ENCODE measurements at places on chromosomes 2 and 18.

- no peak for DNase-seq
These were observed 13.7 kb downstream of the COL5A2 start for GRCh38 chr2:189165656-189166380.

- no peak for DNase-seq
These were observed 22.3 kb downstream of the SEMA4F start for GRCh38 chr2:74676331-74676730.

DNA sequence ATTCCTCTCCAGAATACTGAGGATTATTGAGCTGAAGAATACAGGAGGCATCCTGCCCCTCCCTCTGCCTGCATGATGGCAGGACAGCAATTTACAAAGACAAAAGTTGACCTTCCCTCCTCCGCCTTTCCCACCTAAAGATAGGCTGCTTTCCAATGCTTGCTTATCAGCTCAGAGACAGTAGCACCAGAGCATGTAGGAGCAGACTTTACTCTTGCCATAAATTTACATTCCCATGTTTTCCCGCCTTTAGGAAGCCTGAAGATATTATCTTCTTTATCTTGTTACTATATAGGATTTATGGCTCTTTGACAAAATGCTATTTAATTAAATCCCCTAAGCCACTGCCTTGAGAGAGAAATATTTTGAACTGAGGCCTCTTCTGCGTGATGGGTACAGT is 135.6 kb upstream of the HNMT start:
- no peak for DNase-seq

DNA sequence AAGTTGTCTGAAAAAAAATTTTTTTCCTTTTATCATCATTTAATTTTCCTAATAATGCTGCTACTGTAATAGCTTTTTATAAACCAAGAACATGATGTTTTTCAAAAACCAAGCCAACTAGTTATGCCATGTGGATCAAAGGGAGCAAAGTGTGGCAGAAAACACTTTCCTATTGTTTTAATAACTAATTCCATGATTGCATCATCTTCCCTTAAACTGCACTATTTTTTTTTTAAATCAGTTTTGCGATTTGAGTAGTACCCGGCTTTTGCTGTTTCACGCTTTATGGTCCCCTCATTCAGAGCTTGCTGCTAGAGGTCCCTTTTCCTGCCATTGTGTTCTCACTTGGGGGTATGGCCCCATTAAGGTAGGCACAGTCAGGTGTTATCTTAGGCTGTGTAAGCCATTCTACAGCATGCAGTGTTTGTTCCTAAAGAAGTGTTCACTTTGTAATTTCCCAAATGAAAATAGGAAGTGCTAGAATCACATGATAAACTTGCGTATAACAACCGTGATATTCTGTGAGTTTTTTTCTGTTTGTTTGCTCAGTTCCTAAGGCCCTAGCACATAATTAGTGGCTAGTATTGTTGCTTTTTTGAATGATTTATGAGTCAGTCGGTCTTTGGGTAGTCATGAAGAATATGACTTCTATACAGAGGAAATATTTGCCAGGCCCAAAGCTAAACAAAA is 225.8 kb downstream of the PTGR3 start:
- DNase-seq: no peak

DNA sequence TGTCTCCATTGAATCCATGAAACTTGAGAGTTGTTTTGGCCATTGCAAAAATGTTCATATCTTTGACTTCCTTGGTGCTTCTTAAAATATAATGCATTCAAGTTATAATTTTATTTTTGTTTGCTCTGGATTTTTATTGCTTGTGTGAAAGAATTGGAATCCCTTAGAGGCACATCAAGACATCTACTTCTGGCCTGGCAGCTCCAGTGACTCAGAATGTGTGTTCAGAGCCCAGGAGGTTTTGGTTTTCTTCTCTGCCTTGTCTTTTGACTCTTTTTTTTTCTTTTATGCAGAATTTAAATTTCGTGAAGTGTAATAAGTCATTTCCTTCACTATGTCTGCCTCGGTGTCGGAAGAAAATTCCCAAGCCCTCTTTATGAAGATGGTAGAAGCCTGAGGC is 180.2 kb downstream of the LTBP1 start:
- no peak for DNase-seq

DNA sequence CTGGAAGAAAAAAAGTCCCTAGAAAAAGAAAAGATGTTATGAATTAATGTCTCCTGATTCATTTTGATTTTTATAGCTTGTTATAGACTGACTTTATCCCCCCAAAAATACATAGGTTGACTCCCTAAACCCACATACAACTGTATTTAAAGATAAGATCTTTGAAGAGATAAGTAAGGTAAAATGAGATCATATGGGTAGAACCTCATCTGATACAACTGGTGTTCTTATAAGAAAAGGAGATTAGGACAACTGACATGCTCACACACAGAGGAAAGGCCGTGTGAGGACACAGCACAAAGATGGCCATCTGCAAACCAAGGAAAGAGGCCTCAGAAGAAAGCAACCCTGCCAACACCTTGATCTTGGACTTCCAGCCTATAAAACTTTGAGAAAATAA is 117.5 kb downstream of the CD226 start:
- DNase-seq: no peak

DNA sequence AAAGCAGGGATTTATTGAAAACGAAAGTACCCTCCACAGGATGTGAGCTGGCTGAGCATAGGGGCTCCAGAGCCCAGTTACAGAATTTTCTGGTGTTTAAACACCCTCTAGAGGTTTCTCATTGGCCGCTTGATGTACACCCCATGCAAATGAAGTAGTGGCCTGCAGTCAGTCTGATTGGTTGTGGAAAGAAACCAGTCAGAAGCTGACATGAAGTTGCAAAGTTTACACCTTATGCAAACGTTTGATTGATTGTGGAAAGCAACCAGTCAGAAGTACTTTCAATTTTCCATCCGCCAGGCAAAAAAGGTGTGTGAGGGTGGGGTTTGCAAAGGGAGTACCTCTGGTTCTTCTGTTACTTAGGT is 62.3 kb downstream of the VWA3B start:
- DNase-seq: no peak

- no peak for DNase-seq
These were observed 32.2 kb downstream of the USP34 start for GRCh38 chr2:61438670-61439069.

DNA sequence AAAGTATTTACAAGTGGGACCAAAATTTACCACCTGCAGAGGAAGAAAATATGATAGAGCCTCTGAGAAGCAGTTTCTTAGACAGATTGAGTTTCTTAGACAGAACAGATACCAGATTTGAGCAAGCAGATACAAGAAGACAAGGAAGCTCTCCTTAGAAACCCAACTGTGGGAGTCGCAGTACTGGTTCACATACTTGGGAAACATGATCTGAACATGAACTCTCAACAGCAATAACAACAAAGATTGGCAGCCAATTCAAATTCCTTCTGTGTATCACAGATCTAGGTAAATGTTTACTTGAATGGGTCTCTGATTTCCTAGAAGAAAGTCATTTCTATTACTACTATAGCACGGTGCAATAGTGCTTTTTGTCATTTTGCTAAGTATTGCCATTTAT is 82.1 kb downstream of the OLA1 start:
- no peak for DNase-seq

DNA sequence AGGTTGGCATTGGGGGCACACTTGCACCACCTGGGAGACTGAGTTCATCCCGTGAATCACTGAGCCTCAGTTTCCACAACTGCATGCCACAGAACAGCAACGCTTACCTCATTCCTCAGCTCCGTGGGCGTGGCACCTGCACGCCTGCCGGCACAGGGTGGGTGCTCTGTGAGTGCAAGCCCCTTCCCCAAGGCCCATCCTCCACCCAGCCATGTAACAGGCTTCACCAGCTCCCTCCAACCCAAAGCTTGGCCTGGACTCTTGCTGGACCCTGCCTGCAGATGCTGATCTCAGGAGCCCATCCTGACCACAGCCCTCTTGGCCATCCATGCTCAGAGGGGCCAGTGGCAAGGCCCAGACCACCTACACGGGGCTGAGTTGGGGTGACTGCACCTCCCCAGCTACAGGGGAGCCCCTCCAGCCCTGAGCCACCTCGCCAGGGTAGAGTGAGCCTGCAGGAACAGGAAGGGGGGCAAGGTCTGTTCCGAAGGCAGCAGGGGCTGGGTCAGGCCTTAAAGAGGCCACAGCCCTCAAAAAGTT is 1.8 kb downstream of the PRLH start:
- DNase-seq: no peak

DNA sequence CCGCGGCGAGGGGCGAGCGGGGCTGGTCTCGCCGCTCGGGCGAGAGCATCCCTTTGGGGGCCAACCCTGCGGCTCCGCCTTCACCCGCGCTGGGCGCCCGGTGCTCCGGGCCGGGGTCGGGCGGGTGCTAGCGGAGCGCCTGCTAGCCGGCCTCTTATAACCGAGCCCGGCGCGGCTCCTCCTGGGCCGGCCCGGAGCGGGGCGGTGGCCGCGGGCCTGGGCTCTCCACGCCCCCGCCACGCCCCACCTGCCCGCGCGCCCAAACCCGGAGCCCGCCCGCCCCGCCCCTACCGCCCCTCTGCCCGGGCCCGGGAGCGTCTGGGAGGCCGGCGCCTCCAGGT is at the start of gene FOXI3:
FOXI3 (minus strand) TSS at position 129 of the 341 bp plus-strand sequence. CDS start 158 bp downstream, outside the sequence.
- no peak for DNase-seq

DNA sequence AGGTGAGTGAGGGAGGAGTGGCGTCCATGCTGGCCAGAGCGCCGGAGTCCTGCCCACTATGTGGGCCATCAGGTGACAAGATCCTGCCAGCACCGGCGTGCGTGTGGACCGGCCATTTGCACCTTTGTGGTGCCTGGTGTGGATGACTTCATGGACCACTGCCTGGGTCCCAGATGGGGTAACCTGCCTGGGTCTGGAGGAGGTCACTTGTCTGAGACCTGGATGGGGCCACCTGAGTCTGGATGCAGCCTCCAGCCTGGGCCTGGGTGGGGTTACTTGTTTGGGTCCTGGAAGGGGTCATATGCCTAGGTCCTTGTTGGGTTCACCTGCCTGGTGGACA is 299.6 kb downstream of the NDUFA10 start:
- no peak for DNase-seq

DNA sequence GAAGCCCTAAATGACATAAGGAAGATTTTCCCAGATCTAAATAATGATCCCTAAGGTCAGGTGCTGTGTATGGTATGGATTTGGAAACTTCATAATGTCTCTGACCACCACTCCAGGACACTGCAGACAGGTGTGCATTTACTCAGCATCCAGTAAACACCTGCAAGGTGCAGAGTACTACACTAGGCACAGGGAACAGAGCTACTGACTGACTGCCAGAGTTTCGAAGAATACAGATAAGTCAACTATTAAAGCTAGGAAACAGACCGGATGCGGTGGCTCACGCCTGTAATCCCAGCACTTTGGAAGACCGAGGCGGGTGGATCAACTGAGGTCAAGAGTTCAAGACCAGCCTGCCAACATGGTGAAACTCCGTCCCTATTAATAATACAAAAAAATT is 65.0 kb downstream of the ATP8B1 start:
- no peak for DNase-seq

GRCh38 chr2:183665425-183665824 is 541.2 kb downstream of the NUP35 start:
- DNase-seq: peak; percentile 95

DNA sequence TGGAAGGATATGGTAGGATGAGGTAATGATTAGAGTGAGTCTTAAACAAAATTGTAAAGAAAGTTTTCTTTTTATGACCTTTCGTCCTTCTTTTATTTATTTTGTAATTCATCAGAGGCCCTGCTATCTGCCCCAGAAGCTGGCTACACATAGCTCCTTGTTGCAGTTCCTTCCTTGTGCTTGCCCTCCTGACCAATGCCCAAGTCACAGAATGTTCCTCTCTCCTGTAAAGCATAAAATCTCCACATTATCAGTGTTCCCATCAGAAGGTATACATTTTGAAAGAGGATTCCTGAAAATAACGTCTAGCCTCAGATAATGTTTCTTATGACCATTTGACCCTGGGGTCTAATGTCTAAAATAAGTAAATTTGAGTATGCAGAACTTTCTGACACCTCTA is 78.3 kb downstream of the RND3 start:
- DNase-seq: no peak

Measured in NCI-H1092 (cell line).